Stimulated activated CD8-positive, alpha-beta memory T cell treated with anti-CD3 and anti-CD28 coated beads, Interleukin-2, amount 100 ng/mL, for 1 hour (primary cell): ENCODE measurements at places on chromosomes 1 and 21.

DNA sequence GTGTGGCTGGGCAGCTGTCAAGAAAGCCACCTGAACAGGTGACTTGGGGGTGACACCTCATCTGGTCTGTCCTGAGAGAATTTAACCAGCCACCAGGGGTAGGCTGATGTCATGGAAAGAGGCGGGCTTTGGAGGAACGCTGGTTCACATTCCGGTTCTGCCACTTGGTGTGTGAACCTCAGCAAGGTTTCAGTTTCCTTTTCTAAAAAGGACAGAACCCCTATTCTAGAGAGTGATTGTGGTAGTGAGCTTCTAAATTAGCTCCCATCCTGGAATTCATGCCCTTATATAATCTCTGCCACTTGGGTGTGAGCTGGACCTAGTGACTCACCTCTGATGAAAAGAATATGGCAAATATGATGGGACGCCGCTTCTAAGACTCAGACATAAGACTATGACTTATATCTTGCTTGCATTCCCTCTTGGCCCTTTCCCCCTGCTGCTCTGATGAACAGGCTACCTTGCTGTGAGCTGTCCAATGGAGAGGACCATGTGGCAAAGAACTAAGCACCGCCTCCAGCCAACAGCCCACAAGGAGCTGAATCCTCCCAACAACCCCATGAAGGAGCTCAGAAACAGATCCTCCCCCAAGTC lies 332.1 kb downstream of the RRAGC start:
- DNase-seq, result peak; percentile 8

DNA sequence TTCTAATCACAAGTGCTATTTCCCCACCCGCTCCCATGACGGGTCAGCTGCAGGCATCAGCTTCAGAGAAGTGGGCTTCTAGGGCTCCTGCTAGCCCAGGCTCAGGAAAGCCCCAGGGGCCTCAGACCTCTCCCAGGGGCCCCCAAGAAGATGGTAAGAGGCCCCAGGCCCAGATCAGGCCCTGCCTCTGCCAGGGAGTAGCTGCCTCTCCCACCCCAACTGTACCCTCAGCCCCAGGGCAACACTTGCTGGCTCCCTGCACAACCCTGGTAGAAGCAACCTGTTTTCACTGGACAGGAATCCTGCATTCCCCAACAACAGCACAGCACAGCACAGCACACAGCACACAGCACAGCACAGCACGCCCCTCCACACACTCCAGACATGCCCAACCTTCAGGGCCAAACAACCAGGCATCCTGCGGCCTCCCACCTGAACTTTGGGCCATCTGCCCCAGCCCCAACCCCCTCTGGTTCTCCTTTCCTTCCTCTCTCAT lies 6.5 kb downstream of the BLACAT1 start:
- no peak for DNase-seq

DNA sequence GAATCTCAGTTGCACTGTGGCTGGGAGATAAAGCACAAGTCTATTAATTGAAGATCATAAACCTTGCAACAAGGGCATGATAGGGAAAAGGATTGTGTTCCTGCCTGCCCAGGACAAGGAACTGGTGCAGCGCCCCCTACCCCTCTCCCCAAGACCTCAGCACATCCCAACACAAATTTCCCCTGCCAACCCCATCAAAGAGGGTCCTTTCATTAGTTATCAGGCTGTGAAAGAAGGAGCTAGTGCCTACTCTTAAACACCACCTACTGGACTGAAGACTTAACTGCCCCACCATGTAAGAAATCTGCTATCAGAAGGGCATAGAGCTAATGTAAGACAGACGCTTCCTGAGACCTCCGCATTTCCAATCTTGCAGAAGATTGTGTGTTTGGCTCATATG lies 372.6 kb downstream of the AGBL4 start:
- DNase-seq, result no peak

GRCh38 chr1:8844501-8845006 lies 27.1 kb upstream of the RERE start:
- no peak for DNase-seq

GRCh38 chr21:45269861-45270260 lies 17.8 kb downstream of the POFUT2 start:
- no peak for DNase-seq

DNA sequence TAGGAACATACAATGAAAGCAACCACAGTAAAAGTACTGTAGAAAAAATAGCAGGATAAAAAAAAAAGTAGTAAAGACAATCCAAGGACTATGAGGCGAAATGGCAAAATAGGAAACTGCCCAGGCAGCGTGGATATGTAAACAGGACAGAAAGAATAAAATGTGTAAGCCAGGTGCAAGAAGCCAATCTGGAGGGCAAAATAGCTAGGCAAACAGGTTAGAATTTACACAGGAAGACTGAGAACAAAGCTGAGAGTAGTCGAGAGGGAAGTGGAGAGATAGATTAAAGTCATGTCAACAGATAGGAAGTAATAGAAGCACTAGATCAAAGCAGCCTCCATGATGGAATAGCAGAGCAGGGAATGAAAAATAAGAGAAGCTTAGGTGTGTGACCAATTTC lies 124.2 kb upstream of the B3GALT2 start:
- no peak for DNase-seq

- peak; percentile 49 for DNase-seq
These were observed 13.3 kb downstream of the POLR3GL start for GRCh38 chr1:145977486-145978470.

- DNase-seq, result no peak
These were observed 40.4 kb upstream of the TMEM61 start for GRCh38 chr1:54940042-54940441.

DNA sequence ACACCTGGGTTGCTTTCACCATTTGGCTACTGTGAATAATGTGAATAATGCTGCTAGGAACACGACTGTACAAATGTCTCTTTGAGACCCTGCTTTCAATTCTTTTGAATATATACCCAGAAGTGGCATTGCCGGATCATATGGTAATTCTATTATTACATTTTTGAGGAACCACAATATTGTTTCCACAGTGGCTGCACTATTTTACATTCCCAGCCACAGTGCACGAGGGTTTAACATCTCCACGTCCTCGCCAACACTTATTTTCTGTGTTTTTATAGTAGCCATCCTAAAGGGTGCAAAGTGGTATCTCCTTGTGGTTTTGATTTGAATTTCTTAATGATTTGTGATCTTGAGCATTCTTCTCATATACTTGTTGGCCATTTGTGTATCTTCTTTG lies 15.7 kb downstream of the FHAD1 start:
- DNase-seq, result no peak

GRCh38 chr1:38576241-38576640 lies 283.3 kb downstream of the RRAGC start:
- no peak for DNase-seq

GRCh38 chr1:237591353-237591752 lies 299.4 kb downstream of the ZP4 start:
- no peak for DNase-seq

GRCh38 chr1:3651930-3652547 lies at the start of gene TP73:
Gene TP73 (plus strand): TSS chr1:3652516. CDS start chr1:3682366, 29,850 bp downstream.
- DNase-seq, result no peak

DNA sequence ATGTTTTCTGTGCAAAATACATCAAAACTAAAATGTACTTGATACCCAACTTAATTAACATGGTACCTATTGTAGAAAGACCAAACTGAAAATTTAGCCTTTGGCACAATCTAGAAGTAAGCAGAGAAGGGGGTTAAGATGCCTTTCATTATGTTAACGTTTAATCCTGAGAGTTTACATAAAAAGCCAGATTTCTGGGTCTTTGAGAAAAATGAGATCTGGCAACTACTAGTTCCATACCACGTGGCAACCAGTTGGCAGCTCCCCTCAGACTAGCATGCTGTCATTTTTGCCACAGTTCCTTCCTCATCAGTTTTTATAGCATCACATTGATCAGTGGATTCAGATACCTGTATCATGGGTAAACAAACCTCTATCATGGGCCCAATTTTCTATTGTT lies 1.5 kb downstream of the RO60 start:
- no peak for DNase-seq

DNA sequence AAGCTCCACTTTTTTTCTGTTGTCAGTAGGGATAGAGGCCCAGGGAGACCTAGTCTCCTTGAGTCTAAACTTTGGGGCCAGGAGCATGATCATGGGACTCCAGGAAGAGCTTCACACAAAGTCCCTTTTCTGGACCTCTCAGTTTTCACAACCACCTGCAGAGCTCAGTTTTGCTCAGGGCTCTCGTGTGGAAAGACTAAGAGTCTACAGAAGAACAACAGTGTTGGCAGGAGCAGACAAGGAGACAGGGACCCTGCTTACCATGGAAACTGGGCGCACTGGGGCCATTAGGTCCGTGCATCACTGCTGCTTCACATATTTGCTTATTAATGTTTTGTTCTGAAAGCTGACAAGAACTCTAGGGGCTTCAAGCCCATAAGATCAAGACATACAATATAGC lies 63.9 kb upstream of the HSD17B7 start:
- DNase-seq, result no peak

DNA sequence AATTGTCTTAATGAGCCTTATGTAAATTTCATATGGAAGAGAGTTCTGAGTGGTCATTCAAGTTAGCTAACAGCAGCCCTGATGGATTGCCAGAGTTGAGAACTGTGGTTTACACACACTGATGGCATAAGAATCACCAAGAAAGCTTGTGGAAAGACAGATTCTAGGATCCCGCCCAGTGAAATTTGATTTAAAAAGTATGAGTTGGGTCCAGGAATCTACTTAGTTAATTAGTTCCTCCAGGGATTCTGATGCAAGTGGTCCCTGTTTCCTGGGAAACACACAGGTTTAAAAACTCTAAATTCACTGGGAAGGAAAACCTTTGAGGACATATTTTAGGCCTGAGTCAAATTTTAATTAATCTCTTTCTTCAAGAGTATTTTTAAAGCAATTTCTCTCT lies 144.3 kb downstream of the NTPCR start:
- DNase-seq, result no peak

- no peak for DNase-seq
These were observed 32.2 kb downstream of the VASH2 start for GRCh38 chr1:212982430-212983152.

DNA sequence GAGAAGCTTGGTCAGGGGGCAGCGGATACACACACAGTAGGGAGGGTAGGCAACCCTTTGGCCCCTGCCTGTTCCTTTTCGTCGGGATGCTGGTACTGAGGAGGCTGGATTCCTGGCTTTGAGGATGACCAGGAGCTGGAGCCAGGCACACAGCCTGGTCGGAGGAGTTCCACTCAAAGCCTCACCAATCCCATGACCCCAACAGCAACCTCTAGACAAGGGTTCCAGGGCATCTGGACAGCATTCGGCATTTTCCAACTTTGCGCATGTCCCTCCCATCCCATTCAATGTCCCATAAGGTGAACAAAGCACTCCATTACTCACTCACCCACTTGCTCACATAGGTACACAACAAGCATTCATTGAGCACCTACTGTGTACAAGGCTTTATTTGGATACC lies 42.6 kb upstream of the HMGB4 start:
- no peak for DNase-seq
